ENCODE measurements at places on chromosomes 5 and 9.

DNA sequence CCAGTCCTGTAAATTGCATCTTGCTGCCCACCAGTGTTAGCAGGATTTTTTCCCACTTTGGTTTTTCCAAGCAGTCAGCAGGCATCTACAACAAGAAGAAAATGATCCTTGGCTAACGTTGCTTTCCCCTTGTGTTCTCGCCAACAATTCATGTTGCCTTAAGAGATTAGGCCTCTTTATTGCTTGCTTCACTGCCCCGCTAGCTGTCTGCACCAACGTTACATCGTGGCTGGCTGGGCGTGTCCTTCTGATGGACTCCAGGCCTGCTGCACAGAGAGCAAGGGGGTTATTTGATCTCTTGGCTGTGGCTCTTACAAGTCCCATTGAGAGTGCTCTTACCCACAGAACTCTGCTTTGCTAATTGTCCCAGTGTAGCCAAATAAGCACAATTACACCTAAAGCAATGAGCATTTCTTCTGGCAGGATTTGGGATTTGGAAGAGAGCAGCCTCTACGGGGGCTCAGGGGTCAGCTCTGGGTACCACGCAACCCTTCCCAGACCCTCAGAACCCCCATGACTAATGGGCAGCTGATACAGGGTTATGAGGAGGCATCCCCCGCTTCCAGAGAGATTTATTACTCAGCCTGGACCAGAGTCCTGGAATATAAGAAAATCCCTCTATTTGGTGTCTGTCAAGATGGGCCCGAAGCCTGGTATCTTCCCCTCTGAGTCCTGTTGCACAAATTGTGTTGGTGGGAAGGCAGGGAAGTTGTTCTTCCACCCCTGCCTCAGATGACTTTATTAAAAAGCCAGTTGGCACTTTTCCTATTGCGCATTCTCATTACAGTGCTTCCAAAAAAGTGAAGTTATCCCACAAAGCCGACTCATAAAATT is 17.6 kb downstream of the DCANP1 start:
- no peak for DNase-seq

- DNase-seq, result no peak
Observed at GRCh38 chr5:96926276-96926675, 9.6 kb upstream of the LNPEP start.

- peak; percentile 62 for DNase-seq
Observed at GRCh38 chr9:129726322-129727160, 26.3 kb downstream of the PTGES start.

DNA sequence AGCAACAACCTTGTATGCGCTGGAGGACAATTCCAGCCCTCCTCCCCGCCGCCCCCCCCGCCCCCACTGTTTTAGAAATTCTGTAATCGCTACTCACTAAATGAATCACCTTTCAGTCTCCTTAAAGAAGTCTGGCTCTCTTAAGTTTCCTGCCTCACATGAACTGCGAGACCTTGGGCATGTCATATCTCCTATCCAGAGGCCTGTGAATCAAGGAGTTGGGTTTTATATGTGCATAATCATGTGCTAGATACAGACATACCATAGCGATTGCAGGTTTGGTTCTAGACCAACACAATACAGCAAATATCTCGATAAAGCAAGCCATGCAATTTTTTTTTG is 337 bp upstream of the DMAC1 start:
- no peak for DNase-seq

- DNase-seq, result no peak
Observed at GRCh38 chr9:14961372-14962068, 51.3 kb upstream of the FREM1 start.

GRCh38 chr5:134003064-134003816 is 1.5 kb downstream of the VDAC1 start:
- DNase-seq, result no peak

DNA sequence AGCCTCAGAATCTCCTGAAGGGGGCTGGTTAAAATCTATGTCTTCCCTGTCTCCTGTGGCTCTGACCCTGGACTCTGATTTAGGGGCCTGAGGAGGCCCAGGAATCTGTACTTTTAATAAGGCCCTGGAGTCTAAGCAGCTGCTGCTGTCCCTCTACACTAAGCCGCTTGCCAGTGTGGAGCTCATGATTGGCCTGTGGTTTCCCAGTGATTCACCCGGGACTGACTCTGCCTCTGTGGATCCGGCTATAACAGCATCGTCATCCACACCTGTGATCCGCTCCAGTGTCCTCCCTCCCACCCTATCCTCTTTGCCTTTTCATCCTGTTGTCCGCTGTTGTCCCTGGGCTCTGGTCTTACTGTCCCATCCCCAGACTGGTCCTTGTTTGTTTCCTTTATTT is 3.7 kb downstream of the SLC31A2 start:
- DNase-seq, result no peak

GRCh38 chr5:155661859-155662258 is 648.3 kb downstream of the KIF4B start:
- no peak for DNase-seq

- DNase-seq, result no peak
Observed at GRCh38 chr9:32565967-32566366, 7.0 kb downstream of the NDUFB6 start.

- DNase-seq, result no peak
Observed at GRCh38 chr9:33350310-33350709, 52.1 kb downstream of the AQP7 start.

DNA sequence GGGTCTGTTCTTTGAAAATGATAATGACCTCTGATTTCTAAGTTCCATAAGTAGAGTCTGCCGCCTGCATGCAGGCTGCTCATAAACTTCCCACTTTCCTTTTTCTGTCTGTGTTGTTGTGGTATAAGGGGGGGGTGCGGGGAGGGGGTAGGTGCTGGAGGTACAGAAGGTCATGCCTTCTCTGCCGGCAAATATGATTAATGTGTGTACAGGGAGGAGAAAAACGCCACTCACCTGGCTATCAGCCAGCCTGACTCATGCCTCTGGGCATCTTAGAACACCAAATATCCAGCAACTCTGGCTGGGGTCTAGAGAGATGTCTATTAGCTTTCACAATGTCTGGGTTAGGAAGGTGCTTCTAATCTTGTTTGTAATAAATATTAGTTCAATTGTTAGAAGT is 128.3 kb downstream of the EFNA5 start:
- DNase-seq, result no peak

DNA sequence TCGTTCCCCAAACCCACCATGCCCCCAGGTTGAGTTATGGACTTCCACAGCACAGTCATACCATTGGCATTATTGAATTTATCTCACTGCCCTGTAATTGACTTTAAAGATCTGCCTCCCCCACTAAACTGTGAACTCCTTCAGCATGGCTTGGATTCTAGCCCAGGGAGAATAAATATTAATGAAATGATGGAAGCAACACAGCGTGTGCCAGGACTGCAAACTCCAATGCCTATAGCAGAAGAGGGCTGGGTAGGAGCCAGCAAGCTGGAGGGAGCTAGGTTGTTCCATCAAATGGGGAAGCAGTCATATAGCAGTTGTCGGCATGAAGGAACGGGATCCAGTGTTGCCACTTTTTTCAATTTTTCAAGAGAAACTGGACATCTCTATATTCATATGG is 69.0 kb upstream of the MSX2 start:
- DNase-seq, result no peak

DNA sequence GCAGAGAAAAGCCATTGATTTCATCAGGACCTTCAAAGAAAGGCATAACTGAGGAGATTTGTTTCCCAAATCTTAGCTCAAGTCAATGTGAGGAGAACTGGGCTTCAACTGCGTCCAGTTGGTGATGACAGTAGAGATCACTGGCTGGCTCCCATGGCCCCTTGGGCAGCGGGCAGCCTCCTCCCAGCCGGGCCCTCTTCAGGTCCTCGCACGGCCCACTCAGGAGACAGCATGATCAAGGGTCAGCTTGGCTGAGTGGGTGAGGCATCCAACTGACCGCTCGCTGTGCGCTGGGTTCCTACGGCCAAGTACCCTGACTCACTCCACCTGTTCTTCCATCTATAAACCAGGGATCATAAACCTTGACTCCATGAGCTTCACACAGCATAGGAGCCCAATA is 274.0 kb downstream of the NSG2 start:
- no peak for DNase-seq

DNA sequence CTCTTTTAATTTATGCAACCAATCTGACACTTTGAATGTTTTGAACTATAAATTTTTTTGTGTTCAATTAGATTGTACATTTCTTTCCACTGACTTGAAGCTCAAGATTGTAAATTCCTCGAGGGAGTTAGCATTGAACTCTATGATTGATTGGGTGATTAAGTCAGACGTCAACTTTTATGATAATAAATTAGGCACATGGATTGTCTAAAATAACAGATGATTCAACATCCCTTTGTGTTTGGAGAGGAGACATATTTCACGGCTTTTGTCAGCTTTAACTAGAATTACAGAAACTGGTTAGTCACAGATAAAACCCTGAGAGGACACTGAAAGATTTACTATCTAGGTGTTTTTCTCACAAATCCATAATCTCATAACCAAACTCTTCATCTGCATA is 32.7 kb upstream of the TXNDC8 start:
- DNase-seq, result no peak

- no peak for DNase-seq
Observed at GRCh38 chr9:130295431-130295830, 29.9 kb downstream of the HMCN2 start.

DNA sequence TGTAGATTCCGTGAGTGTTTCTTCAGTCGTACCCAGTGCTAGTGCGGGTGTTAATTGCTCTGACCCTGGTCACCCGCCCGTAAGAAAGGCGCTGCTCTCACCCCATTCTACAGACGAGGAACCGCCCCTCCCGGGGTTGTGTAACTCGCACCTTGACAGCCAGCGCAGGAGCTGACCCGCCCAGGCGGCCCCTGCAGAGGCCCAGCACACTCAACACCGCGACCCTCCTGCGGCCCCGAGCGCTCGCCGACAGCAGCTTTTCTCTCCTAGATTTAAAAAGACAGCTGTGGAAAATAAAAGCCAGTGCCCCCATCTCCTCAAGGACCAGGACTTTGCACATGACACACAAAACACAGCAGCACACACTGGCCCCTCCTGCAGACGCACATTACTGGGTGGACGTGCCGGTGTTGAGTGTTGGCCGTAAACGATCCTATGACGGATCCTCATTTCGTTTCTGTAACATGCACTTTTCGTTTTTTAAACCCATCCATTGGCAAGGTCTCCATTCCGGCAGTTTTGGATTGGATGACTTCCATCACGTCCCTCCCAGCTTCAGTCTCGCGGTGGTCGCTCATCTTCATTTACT is 22.9 kb downstream of the OR2V2 start:
- no peak for DNase-seq

DNA sequence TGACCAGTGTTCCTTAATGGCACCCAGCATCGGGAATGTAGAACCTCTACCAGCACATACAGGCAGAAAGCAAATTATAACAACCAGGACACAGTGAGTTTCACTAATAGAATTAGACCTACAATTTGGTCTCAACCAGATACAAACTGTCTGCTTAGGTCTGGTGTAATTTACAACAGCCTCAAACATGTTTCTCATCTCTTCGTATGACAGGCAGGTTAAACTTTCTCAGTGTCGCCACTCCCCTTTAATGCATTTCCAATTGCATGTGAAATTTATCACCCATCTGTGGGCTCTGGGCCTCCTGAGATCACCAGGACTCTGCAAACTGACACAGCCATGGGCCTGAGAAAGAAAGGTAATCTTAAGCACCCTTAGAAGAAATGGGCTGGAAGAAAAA is 218.7 kb downstream of the DCP2 start:
- no peak for DNase-seq

GRCh38 chr5:66339896-66340295 is 195.8 kb downstream of the SREK1 start:
- DNase-seq, result no peak

Data from dorsolateral prefrontal cortex (tissue), 122 donors.